ENCODE measurements at places on chromosomes 7 and 10. TPM values are rescaled to one million over a fixed set of nuclear protein-coding genes. Genes with fewer than 3 reads are reported as not detected.

ANKRD7 gene
- polyA plus RNA-seq: 0.39 TPM

GPR158 gene
- 0.02 TPM for polyA plus RNA-seq

FMC1 gene
- polyA plus RNA-seq: 24.6 TPM

CDNF gene
- 3.6 TPM for polyA plus RNA-seq

C10orf95 gene
- polyA plus RNA-seq: 0.46 TPM

VWA2 gene
- 0.46 TPM for polyA plus RNA-seq

ELFN1 gene
- polyA plus RNA-seq: 0.91 TPM

MYO3A gene
- 1.0 TPM for polyA plus RNA-seq

FAM13C gene
- 3.7 TPM for polyA plus RNA-seq

SPDYE6 gene
- 0.16 TPM for polyA plus RNA-seq

CCDC136 gene
- 13.7 TPM for polyA plus RNA-seq

ATRNL1 gene
- polyA plus RNA-seq: 0.84 TPM

All from thymus (tissue), 14 donors.